ENCODE measurements at places on chromosomes 2 and 18.

- DNase-seq = no peak
These were observed 50.7 kb downstream of the SLC14A2 start for GRCh38 chr18:45666006-45666405.

- peak; percentile 61 for DNase-seq
These were observed 23.7 kb downstream of the METTL4 start for GRCh38 chr18:2547477-2548087.

DNA sequence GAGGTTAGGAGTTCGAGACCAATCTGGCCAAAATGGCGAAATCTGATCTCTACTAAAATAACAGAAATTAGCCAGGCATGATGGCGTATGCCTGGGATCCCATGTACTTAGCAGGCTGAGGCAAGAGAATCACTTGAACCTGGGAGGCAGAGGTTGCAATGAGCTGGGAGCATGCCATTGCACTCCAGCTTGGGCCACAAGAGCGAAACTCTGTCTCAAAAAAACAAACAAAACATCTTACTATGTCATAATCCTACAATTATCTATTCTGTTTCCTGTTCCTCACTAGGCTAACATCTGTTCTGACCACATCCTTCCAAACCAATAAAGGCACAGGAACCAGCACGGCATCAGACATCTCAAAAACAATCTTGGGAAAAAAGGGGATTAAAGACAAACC is 361.8 kb upstream of the UBE2E3 start:
- DNase-seq = peak; percentile 40

- DNase-seq = peak; percentile 81
These were observed 80.0 kb downstream of the GFPT1 start for GRCh38 chr2:69306822-69307578.

- DNase-seq = peak; percentile 85
These were observed 5.7 kb downstream of the PTMA start for GRCh38 chr2:231713730-231714638.

- peak; percentile 29 for DNase-seq
These were observed 2.1 kb upstream of the PARD6G start for GRCh38 chr18:80249217-80250093.

GRCh38 chr18:57051021-57051656 is 95.7 kb upstream of the BOD1L2 start:
- DNase-seq = no peak

- no peak for DNase-seq
These were observed 4.5 kb downstream of the PRLH start for GRCh38 chr2:237570776-237571335.

- DNase-seq = no peak
These were observed 131.0 kb downstream of the ATL2 start for GRCh38 chr2:38246105-38246504.

GRCh38 chr18:50401888-50402287 is 27.0 kb downstream of the SKA1 start:
- DNase-seq = peak; percentile 13

- no peak for DNase-seq
These were observed 13.3 kb upstream of the SP3 start for GRCh38 chr2:173978447-173978846.

DNA sequence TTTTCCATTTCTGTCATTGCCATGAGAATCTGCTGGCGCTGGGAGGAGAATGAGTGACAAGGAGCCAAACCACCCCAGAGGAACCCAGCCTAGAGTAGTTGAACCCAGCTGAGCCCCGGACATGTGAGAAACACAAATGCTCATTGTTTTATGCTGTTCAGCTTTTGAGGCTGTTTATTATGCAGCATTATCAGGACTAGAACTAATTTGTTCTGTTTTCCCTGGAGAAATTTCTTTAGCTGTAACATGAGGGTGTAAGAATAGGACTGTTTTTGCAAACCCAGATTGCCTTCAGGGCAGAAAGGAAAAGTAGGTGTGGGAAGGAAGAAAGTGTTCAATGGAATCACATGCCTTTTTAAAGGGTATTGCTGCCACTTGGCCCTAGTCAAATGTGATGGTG is 28.5 kb upstream of the DOCK10 start:
- no peak for DNase-seq

- DNase-seq = peak; percentile 53
These were observed 12.7 kb downstream of the COL3A1 start for GRCh38 chr2:188986839-188987238.

- no peak for DNase-seq
These were observed 23.9 kb downstream of the MYO3B start for GRCh38 chr2:170201734-170202393.

GRCh38 chr2:238905644-238906043 is 57.8 kb downstream of the TWIST2 start:
- DNase-seq = no peak

DNA sequence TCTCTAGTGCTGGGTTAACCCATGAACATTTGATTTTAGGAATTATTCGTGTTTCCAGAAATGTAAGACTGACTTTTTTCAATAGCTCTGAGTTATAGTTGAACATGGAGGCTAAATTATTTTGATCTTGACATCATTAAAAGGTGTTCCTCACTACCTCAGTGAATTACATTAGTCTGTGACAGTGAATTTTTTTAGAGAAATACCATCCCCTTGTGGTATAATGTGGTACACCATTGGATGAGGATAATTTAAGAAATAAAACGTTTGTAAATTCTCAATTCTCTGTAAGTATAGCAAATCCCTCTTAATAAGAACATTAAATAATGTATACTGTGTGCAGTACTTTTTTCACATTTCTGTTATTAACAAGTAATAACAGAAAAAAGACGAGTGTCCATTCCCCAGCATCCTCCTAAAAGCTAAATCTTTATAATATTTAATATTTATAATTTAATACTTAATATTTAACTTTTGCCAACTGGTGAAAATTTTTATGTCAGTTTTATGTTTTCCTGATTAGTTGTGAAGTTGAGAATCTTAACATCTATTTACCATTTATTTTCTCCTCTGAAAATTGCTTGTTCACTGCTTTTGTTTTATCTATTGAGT is 70.3 kb upstream of the CWC22 start:
- DNase-seq = peak; percentile 30

- DNase-seq = no peak
These were observed 59.4 kb upstream of the SOS1 start for GRCh38 chr2:39179974-39180960.

DNA sequence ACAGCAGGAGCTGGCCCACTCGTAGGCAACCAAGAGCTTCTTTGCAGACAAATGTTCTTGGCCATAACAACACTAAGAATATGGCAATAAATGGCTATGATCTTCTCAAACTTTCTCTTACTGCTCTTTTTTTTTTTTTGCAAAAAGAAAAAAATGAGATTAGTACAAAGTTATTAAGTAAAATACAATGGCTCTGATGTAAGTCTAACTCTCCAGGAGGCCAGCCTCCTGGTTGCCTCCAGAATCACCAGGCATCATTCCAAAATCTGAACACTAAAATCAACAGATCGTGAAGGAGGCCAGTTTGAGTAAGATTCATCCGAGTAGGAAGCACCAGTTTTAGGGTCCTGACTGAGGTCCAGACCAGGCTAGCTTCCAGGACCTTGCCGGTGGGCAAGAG is 20.8 kb upstream of the FIGN start:
- no peak for DNase-seq

DNA sequence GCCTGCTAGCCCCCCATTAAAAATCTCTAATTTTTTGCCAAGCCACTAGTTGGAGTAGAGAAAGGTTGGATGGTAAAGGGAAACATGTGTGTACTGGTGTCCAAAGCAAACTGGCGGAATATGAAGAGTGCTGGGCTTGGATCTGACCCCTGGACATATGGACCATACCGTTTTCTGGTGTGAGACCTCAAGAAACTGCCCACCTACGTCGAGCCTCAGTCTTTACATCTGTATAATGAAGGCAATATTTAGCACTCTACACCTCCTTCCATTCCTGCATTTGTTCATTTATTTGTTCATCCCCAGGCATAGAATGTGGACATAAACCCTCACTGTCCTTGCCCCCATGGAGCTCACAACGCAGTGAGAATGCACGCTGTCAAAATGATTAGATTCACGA is 142.4 kb downstream of the RHBDD1 start:
- no peak for DNase-seq

DNA sequence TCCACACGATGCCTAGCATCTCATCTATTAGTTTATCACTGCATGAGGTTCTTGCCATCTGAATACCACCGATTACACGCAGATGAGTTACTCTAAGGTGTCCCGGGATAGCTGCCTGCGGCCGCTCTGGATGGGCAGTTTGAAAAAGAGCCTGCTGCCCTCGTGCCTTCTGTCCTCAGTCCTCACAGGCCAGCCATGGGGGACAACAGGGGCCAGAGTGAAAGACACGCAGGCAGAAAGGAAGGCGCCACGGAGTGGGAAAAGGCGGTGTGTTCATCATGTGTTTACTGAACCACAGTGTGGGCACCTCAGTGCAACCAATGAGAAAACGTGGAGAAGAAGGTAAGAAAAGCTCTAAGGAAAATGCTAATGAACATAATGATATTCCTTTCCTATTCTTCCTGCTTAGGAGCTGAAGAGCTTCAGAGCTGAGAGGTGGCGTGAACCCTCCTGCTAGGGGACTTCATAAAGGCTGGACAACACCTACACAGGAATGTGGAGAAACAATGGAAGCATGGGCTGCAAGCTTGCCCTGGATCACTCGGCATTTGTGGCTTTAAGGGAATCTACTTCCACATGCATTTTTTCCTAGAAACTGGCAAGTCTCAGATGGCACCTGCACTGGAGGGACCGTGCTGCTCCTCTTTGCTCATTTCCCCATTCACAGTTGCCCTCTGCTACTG is 50.9 kb downstream of the CABYR start:
- no peak for DNase-seq

DNA sequence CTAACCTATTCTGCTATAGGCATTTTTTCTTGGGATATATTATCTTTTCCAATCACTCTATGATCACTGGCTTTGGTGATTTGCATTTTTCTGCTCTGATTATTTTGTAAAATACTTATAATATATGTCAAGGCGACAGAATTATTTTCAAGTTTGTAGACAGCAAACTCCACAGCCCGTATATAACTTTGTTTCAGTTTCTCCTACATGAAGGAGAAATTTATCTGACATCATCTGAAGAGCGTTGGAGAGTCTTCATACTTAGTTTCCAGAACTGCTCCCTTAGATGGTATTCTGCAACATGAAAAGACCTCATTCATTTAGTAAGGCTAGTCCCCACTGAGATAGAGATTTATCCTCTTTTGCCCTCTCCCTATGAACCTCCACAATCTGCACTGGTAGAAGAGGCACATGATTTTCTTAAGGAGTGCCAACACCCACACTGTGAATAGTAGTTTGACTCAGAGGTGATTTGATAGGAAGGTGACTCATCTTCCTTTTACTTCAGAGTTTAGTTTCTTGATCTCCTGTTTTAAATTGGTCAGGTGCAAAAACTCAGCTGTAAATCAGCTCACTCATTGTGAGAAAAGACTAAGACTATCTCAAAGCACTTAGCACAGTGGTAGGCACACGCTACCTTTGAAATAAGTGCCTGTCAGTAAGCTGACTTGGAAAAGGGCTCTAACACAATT is 1848.6 kb upstream of the CELF4 start:
- DNase-seq = peak; percentile 5

- no peak for DNase-seq
These were observed 27.9 kb downstream of the PSMD1 start for GRCh38 chr2:231084565-231084964.

DNA sequence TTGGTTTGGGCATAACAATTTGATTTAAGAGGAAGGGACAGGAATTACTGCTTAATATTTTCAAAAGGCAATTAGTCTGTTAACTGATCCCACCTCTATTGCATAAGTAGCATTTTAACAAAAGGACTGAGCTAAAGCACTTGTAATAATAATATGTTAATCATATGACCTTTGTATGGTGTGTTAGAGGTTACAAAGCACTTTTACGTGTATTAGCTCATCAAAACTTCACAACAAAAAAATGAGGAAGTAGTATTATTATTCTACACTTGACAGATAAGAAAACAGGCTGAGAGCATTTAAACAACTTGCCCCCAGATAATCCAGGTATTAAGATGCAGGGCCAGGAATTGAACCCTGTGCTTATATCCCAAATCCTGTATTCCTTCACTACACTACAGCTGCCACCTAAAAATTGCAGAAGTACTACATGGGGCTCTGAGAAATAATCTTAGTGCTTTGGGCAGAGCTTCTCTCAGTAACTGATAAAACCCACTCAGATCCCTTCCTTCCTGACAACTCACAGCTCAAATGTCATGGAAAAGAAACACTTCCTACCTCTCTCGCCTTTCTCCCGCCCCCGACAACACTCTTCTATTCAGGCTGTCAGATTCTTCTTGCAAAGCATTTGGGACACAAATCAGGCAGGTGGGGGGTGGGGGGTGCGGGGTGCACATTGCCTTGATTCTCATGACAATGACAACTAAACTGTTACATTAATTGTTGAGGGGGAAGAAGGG is 20.7 kb upstream of the KCTD1 start:
- no peak for DNase-seq

GRCh38 chr2:58633613-58634365 is 392.7 kb upstream of the FANCL start:
- DNase-seq = peak; percentile 3

DNA sequence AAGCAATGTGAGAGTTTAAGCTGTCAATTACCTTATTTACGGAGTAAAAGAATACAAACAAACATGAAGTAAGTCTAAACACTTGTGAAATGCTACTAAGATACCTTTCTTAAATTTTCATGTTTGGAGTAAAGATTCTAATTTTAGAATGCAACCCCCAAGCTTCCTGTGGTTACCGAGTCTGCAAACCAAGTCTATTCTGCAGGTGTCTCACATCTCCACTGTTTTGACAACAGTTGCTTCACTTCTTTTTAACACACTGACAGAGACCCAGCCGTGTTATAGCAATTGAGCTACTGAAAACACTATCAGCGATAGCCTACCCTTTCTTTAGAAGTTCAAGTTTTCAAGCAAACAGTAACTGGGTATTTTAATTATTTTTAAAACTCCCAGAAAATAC is 608.3 kb downstream of the ERBB4 start:
- no peak for DNase-seq

- no peak for DNase-seq
These were observed 69.6 kb upstream of the BCL11A start for GRCh38 chr2:60623040-60623439.

- peak; percentile 83 for DNase-seq
These were observed 93.1 kb downstream of the PIK3C3 start for GRCh38 chr18:42048158-42048557.

- no peak for DNase-seq
These were observed 158.4 kb downstream of the LNPK start for GRCh38 chr2:175843625-175844024.

GRCh38 chr18:42508683-42509296 is 553.8 kb downstream of the PIK3C3 start:
- no peak for DNase-seq

GRCh38 chr18:58359218-58359617 is 269.7 kb downstream of the ALPK2 start:
- no peak for DNase-seq

DNA sequence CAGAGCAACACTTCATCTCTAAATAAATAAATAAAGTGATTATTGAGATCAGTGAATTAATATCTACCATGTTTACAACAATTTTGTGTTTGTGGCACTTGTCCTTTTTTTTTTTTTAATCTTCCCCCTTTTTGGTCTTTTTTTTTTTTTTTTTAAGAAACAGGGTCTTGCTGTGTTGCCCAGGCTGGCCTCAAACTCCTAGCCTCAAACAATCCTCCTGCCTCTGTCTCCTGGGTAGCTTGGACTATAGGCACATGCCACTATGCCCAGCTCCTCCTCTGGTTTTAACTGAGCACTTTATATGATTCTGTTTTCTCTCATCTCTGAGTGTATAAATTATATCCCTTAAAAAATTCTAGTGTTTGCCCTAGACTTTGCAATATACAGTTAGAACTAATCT is 30.3 kb downstream of the SLC4A5 start:
- DNase-seq = no peak
